ENCODE measurements at places on chromosomes 12 and 14.

DNA sequence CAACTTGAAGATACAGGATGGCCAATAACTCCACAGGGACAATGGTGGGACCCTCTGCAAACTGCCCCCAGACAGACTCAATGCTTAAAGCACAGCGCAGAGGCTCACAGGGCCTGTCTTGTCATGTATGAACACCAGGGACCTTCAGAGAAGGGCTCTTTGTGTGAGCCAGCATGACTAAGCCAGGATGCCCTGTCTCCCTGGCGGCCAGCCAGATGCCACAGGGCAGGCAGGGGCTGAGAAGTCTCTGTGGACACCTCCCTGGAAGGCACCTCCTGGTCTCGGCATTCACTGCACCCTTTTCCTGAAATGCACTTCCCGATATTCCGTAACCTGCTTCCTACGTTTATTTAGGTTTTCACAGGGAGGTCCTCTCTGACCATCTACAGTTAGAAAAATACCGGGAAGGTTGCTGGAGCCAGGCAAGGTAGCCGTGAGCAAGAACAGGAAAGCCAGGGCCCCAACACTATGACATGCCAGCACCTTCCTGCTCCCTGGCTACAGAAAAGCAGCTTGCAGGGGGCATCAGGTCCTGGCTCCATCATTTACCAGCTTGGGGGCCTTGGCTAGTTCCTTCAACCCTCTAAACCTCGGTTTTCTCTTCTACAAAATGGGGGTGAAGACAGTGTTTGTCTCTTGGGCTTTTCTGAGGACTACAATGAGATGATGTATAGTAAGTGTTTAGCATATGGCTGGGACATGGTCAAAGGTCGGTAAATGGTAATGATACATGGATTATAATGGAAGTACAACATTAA lies 65.0 kb downstream of the PITPNM2 start:
- DNase-seq = no peak

GRCh38 chr12:63955831-63956666 lies 111.5 kb downstream of the SRGAP1 start:
- DNase-seq = no peak

DNA sequence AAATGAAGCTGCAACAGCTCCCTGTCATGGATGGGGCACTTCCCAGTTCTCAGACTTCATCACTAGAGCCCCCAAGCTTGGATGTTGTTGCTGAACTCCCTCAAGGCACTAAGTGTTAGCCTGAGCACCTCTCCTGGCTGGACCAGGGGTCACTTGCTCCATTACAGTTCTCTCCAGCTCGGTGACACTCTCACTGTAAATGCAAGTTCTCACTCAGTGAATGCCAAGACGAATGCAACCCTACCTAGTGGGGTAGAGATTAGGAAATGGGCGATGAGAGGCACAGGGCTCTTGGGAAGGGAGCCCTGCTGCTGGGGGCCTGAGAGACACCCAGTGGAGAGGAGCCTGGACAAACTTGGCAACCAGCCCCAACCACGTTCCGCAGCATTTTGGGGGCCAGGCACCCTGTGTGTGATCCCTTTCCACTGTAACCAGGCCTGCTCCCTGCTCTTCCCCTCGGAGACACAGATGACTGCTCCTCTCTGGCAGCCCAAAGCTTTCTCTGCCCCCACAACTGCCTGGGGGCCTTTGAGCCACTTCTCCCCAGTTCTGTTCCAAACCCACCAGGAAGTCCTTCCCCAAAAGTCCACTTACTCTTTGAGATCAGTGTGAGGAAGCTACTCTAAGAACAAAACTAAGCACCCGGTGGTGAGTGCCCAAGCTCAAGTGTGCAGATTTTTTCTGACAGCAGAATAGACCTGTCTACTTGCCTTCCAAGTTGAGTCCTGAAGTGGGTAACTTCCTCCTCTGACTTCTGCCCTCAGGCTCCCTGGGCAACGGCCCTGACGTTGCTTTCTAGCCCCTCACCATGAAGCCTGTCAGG lies 8.0 kb upstream of the SELPLG start:
- no peak for DNase-seq

- no peak for DNase-seq
Measured at GRCh38 chr12:62640910-62641448, 174.4 kb downstream of the MON2 start.

GRCh38 chr14:70618314-70618713 lies 17.9 kb upstream of the MED6 start:
- no peak for DNase-seq

- no peak for DNase-seq
Measured at GRCh38 chr12:94760786-94761185, 110.4 kb upstream of the TMCC3 start.

- no peak for DNase-seq
Measured at GRCh38 chr14:24238123-24238522, 4.3 kb downstream of the TINF2 start.

DNA sequence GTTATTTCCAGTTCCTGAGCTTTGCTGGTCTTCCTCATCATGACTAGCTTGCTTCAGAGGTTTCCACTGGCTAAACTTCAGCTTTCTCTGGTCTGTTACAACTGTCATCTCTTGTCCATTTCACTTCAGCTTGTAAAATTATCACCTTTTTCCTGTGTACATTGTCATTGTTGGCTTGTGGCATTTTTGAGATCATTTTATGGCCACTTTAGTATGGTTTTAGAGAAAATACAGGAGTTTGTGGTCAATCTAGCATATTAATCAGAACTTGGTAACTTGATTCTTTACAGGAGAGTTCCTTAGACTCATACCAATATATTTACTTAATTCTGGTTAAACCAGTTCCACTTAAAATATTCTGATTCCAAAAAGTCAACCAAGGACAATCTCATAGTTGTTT lies 235.9 kb upstream of the KITLG start:
- no peak for DNase-seq

GRCh38 chr14:98182393-98183055 lies 1089.5 kb downstream of the BCL11B start:
- DNase-seq = no peak

- DNase-seq = no peak
Measured at GRCh38 chr12:13724136-13724535, 257.3 kb downstream of the GRIN2B start.

DNA sequence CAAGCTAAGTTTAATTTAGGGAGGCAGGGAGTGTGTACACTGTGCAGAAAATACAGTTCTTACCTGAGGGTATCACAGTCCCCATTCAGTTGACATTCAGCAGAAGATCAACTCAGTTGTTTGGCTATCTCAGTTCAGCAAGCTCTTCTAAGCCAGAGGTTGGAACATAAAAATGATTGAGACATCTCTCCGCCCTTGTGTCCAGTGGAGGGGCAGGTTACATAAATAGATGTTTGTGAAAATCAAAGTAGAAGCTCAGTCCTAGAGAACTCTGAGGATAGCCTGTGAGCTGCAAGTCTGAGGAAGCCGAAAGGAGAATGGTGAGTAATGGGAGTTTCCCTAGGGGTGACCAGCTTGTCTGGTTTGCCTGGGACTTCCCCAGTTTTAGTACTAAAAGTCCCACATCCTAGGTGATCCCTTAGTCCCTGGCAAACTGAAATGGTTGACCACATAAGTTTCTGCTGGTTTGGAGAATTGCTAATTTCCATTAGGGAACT lies 251.4 kb upstream of the ATP2B1 start:
- no peak for DNase-seq
